Hematopoietic multipotent progenitor cell (in vitro differentiated cells): ENCODE measurements at places on chromosomes 12 and 14. TPM values are rescaled to one million over a fixed set of nuclear protein-coding genes. Genes with fewer than 3 reads are reported as not detected.

TARBP2 gene
- 44.2 TPM for total RNA-seq

DNAH10 gene
- 1.3 TPM for total RNA-seq

WNT5B gene
- 1.1 TPM for total RNA-seq

GPR132 gene
- 13.5 TPM for total RNA-seq

CLEC1B gene
- total RNA-seq: 0.27 TPM

NRXN3 gene
- 0.27 TPM for total RNA-seq

INHBE gene
- not detected for total RNA-seq

TAC3 gene
- total RNA-seq: not detected

PRMT5 gene
- 75.9 TPM for total RNA-seq

SIX1 gene
- total RNA-seq: not detected

TAS2R42 gene
- not detected for total RNA-seq

OAS1 gene
- total RNA-seq: 24.5 TPM

KRR1 gene
- 10.0 TPM for total RNA-seq

RTL1 gene
- total RNA-seq: not detected

GRIN2B gene
- under 0.01 TPM for total RNA-seq

GRIP1 gene
- 0.54 TPM for total RNA-seq

TMEM63C gene
- 0.27 TPM for total RNA-seq

LARP4 gene
- 11.0 TPM for total RNA-seq

CLEC4C gene
- under 0.01 TPM for total RNA-seq

SERPINA5 gene
- not detected for total RNA-seq

MSI1 gene
- not detected for total RNA-seq

GLIPR1L2 gene
- total RNA-seq: 0.27 TPM

DAO gene
- total RNA-seq: not detected

PAX9 gene
- total RNA-seq: under 0.01 TPM

TBX5 gene
- not detected for total RNA-seq

KLHL33 gene
- 0.27 TPM for total RNA-seq

GUCY2C gene
- not detected for total RNA-seq
